SW480 (cell line): ENCODE measurements at places on chromosomes 6 and 20.
A peak's percentile ranks its signal among the peaks of the same experiment; 100 is the strongest.

- no peak for DNase-seq
These were observed 39.7 kb downstream of the AGPAT4 start for GRCh38 chr6:161233986-161234661.

DNA sequence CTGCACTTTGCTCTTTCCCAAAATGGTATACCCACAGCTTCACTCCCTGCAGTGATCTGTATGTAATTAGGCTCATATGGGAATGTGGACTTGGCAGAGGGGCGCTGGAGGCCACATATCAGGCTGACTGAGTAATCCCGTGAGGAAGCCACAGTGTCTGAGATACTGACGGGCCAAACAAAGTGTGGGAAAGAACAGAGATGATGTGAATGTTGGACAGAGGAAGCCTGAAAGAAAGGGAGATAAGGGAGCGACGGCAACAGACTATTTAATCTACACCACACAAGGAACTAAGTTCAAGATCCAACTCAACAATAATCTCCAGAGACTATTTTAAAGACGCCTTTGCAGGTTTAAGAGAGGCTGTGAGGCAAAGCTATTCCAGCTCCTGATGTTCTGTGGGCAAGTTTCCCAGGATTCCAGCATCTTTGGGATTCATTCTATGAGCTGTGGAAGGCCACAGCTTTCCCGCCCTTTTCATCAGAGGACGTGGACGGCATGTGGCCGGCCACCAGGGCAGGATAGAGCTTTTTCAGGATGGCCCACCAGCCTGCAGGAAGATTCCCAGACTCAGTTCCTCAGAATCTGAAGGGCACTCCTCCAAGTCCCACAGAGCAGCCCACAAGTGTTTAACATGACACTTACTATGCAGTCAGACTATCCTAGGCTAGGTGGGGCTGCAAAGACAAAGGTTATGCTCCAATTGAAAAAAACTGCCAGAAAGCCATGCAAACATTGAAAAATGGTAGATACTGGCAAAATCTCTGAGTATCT, 237.5 kb downstream of the ATXN1 start:
- DNase-seq: no peak

DNA sequence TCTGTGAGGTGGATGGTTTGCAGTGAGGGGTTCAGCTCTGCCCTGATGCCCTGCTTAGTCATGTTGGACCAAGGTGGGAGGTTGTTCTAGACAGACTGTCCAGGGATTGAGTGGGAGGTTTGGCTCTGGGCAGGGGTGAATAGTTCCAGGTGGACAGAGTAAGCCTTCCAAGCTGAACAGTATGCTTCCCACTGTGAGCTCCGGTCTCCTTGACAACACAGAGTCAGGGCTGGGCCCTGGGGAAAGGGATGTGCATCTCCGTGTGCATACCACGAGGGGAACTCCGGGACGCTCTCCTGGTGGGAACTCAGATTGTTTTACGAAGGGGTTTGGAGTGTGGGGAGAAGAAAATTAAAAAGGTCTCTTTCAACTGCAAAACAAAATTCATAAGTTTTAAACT, 174.7 kb downstream of the DHX35 start:
- no peak for DNase-seq

- DNase-seq: no peak
These were observed 2.1 kb downstream of the SERPINB9 start for GRCh38 chr6:2900821-2901644.

GRCh38 chr20:62308102-62308822, 5.5 kb downstream of the ADRM1 start:
- no peak for DNase-seq

GRCh38 chr6:107533415-107534059, 43.6 kb downstream of the SOBP start:
- DNase-seq: no peak

DNA sequence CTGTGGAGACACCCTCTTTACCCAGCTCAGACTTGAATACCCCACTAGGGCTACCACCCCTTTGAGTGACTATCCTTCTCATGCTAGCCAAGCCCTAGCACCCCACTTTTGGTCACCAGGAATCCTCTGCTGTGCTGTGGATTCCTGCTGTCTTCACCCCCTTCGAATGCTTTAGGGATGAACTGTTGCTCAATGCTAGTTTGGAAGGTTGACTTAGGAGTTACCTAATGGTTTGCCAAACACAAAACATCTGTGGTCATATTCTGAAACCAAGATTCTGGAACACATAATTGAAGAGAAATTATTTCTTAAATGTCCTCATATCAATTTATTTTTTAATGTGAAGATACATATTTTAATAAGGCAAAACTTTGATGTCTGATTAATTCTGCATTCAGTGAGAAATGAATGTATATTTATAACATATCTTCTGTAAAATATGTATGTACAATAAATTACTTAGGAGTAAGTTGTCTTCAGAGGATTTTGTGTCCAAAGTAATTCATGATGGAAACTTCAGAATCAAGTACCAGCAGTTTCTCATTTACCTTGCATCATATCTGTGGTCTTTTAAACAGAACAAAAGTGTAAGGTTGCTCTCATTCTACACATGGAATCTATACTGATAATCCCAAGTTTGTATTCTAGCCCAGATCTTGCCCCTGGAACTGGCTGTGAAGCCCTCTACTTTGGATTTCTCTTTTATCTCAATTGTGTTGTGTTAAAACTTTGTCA, 46.9 kb downstream of the TMEM200A start:
- no peak for DNase-seq

GRCh38 chr20:24032400-24032898, 43.9 kb upstream of the GGTLC1 start:
- no peak for DNase-seq

DNA sequence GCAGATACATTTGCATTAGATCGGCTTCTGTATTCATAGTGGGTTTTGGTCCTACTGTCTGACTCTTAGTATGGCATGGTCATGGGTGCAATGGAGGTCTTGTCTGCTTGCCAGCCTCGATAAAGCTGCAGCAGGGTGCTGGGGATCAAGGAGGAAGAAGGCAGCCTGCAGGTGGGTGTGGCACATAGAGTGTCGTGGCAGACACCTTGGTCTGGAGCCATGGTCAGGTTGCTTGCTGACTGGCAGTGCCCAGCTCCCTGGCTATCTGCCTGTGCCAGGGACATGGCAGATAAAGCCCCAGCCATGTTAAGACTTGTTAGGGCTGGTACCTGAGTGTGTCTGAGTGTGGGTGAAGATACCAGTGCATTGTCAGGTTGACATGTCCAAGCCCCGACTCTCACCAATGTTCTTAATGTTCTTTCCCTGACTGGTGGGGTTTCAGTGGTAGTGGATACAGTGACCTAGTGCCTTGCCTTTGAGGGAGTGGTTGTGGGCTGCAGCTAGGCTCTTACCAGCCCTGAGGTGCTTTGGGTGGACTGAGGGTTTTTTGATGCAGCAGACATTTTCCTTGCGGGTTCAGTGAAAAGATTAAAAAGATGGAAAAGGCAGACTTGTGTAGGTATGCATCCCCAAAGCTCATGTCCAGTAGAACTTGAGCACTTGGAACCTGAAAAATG, 1.8 kb downstream of the FAM83D start:
- DNase-seq: peak; percentile 34

GRCh38 chr20:19004975-19005374, 191.4 kb downstream of the SCP2D1 start:
- no peak for DNase-seq

GRCh38 chr20:63687419-63688178, 8.9 kb upstream of the TNFRSF6B start:
- no peak for DNase-seq

DNA sequence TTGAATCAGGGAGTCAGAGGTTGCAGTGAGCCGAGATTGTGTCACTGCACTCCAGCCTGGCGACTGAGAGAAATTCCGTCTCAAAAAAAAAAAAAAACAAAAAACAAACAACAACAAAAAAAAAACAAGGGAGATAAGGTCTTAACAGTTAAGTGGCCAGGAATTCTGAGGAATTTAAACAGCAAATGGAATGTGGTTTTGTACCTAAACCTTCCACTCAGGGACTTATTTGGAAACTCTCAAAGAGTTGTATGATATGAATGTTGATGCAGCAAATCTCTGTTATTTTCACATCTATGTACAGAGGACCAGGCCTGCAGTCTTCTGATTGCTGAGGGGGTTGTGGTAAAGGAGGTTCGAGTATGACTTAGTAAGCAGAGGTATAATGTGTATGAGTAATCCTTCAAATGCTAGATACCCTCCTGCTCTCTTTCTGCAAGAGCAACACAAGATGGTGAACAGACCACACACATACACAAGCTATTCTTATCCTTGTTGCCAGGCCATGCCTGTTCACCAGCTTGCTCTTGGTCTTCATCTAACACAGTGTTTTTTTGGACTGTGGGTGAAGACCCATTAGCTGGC, 174.9 kb upstream of the SCGN start:
- DNase-seq: no peak

GRCh38 chr6:51463321-51463720, 624.1 kb downstream of the PKHD1 start:
- no peak for DNase-seq

- DNase-seq: no peak
These were observed 278.5 kb downstream of the BMP7 start for GRCh38 chr20:56987986-56988385.

DNA sequence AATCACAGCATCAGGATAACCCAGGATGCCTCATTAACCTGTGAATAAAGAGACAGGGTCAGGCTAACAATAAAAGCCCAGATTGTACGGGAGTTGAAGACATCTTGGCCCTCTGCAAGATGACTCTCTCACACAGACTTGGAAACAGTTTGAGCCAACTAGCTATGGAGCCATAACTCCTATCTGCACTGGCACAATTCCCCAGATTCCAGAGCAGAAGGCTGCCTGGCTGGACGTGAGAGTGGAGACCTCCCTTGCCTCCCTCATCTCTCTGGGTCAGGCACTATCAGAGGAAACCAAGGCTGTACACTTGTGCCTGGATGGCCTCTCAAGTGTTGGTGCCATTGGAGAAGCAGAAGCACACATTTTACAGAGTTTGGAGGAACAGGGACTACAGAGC, 312.6 kb downstream of the THBS2 start:
- no peak for DNase-seq

- DNase-seq: no peak
These were observed 341.5 kb downstream of the CDH4 start for GRCh38 chr20:61593516-61593915.

GRCh38 chr6:106804346-106805335, 169.9 kb downstream of the CD24 start:
- DNase-seq: no peak

- no peak for DNase-seq
These were observed 353.9 kb downstream of the BCKDHB start for GRCh38 chr6:80460257-80460865.

GRCh38 chr6:33815854-33816253, 12.1 kb upstream of the MLN start:
- DNase-seq: peak; percentile 34

GRCh38 chr6:104256646-104257045, 603.1 kb downstream of the HACE1 start:
- DNase-seq: no peak

GRCh38 chr6:126302191-126302590, 37.7 kb upstream of the CENPW start:
- DNase-seq: no peak

GRCh38 chr6:113103634-113104361, 753.3 kb upstream of the MARCKS start:
- no peak for DNase-seq

- no peak for DNase-seq
These were observed 294.2 kb downstream of the OGFRL1 start for GRCh38 chr6:71582820-71583219.

- no peak for DNase-seq
These were observed 5.5 kb upstream of the DAAM2 start for GRCh38 chr6:39786649-39787048.

GRCh38 chr6:1698527-1698926, 88.8 kb downstream of the FOXC1 start:
- no peak for DNase-seq

DNA sequence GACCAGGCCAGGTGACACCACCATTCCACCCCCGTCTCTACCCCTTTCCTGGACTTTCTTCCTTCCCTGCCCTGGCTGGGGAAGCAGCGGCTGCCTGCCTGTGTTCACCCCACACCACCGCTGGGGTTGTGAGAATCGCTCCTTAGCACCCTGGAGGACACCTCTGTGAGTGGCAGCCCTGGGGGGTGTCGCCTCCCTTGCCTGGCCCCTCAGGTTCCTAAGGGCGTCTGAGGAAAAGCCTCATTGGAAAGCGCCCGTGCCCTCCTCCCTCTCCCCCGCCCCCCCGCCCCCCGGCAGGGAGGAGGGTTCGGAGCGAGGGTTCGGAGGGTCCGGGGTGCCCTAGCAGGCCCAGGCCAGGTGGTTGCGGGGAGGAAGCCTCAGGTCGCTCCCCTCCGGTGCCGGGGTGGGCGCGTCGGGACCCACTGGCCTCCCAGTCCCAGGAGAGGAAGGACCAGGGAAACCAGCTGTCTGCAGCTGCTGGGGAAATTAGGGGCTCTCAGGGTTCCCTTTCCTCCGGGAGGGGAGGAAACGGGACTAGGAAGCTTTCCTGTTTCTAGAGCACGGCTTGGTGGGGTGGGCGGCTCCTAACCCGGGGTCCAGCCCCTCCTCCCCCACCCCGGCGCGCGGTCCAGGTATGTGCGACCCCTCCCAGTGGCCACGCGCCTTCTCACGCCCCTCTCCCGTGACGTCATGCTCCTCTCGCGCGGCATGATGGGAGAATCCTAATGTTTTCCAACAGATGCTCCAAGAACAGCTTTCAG, at the start of gene PHACTR3:
TSS of gene PHACTR3 (plus strand) at position 760 of the 761 bp plus-strand sequence. CDS start 475 bp downstream, outside the sequence.
- DNase-seq: no peak

DNA sequence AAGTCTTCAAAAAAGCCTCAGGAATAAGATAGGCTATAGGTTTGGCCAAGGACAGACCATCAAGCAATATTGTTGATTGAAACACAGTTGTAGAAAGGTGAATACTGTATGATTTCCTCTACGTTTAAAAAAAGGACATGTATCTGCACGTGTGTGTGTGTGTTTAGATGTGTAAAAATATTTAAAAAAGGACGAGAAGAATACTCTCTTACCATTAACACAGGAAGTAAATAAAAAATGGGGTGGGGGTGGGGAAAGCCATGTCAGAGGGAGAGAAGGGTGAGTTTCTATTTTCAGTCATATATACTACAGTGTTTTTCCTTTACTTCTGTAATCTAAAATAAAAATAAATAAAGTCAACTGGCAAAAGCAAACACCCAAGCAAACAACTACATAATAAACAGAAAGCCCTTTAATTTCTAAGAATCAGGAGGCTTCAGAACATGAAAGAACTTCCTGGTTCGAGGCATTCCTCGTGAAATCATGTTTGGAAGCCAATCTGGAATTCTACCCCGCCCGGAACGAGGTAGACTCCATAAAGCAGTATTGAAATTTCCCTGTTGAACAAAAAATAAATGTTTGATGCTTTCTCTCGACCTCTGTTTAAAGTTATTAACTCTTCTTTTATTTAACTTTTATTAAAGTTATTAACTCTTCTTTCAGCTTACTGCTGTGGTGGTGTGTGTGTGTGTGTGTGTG, 158.1 kb upstream of the ZNF217 start:
- no peak for DNase-seq

- peak; percentile 95 for DNase-seq
These were observed 33.0 kb upstream of the POU5F1 start for GRCh38 chr6:31203345-31203979.

- no peak for DNase-seq
These were observed 139.1 kb upstream of the LAMP5 start for GRCh38 chr20:9375221-9375681.

GRCh38 chr6:145148776-145149175, 586.5 kb downstream of the EPM2A start:
- DNase-seq: no peak
